CD4-positive, alpha-beta T cell treated with Interleukin-4 for 1 hour (primary cell): ENCODE measurements at places on chromosomes 11 and 22.
A peak's percentile ranks its signal among the peaks of the same experiment; 100 is the strongest.

- no peak for DNase-seq
Measured at GRCh38 chr11:30245621-30246020, 14.8 kb downstream of the FSHB start.

GRCh38 chr22:45983797-45984196, 6.8 kb upstream of the WNT7B start:
- DNase-seq = no peak

- DNase-seq = peak; percentile 2
Measured at GRCh38 chr11:4459500-4459899, 10.4 kb downstream of the OR52K2 start.

GRCh38 chr22:49642741-49643140, 184.9 kb downstream of the BRD1 start:
- no peak for DNase-seq

DNA sequence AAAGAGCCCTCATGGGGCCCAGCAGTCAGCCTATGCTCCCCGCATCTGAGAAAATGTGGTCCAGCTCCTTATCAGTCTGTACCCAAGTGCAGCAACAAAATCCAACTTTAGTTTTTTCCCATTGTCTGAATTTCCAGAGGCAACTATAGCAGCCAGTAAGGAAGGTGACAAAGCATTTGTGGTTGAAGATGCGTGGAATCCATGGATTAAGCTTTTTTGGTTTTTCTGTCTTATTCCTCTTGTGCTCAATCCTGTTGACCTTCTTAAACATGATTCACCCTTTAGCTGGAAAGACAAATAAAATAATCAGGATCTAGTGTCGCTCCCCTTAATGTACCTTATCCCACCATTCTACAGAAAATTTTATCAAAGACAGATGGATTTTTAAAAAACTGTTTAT, 14.3 kb downstream of the GDPD4 start:
- DNase-seq = no peak

DNA sequence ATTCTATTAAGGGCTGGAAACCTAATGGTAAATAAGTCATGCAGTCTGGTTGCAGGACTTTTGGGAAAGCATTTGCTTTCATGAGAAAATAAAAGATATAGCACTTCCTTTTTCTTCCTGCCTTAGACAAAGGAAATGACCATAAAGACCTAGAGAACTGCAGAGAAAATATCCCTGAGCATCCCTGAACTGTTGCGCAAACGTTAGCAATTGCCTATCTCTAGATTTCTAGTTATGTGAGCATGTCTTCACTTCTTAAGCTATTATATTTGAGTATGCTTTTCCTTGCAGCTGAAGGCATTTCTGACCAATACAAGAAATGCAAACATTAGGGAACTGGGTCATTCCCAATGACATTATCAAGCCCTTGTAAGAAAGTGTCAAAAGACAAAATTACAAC, 110.6 kb downstream of the KIF18A start:
- no peak for DNase-seq
